ENCODE measurements at places on chromosomes 2 and 18.

DNA sequence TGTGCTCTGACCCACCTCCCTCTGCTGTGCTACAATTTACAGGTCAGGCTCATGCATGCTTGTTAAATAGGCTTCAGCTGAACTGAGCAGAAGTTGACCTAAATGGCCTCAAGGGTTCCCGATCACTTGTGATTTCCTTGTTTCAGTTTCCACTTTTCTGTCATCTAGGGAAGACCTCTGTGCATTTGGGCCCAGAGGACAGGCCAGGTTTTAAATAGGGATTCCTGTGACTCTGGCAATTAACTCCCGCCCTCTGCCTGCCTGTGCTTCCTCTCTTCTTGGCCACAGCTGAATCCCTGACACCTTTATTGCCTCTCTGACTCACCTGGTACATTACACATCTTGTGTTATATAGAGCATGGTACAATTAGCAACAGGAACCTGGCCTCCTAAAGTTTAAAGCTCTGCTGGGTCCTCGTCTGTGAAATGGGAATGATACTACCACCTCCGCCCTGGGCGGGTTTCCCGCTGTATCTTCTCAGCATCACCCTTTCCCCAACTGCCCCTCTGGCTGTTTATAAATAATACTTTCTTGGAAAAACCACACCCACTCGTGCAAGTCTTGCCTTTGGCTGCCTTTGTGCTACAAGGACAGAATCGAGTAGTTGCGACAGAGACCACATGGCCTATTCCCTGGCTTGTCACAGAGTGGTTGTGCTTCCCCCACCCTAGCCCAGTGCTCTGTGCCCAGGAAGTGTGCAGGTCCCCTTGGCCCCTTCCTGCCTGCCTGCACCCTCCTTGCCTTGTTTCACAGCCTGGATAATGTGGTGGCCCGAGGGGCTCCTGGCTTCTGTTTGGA, 7.9 kb downstream of the CABLES1 start:
- no peak for DNase-seq

GRCh38 chr18:76524900-76525698, 30.1 kb upstream of the ZNF516 start:
- DNase-seq = no peak

DNA sequence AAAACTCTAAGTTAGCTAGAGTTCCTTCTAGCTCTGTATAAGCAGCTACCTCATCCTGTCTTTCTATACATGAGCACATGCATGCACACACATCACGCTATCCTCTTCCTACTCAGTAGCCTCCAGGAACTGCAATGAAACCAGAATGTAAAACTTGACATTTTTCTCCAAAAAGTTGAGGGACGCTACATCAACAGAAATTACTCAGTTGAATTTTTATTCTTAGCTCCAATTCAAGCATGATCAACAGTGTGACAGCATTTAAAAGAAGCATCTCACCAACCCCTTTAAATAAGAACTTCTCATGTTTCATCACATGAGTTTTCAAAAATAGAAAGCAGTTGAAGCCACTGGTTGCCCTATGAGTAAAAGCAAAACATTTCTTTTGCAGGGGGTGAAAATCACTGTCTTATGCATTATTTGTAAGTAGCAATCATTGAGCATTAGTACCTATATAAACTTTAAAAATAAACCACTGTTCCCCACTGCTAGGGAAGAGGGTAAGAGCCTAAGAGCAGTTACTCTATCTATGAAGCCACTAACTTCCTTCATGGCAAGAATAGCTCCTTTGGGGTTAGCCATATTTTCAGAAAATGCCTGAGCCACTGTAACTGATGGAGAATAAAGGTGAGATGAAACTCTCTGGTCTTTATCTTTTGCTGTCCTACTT, 77.9 kb upstream of the ARL5A start:
- DNase-seq = peak; percentile 6

GRCh38 chr2:3199627-3200345, 177.8 kb downstream of the EIPR1 start:
- DNase-seq = no peak

DNA sequence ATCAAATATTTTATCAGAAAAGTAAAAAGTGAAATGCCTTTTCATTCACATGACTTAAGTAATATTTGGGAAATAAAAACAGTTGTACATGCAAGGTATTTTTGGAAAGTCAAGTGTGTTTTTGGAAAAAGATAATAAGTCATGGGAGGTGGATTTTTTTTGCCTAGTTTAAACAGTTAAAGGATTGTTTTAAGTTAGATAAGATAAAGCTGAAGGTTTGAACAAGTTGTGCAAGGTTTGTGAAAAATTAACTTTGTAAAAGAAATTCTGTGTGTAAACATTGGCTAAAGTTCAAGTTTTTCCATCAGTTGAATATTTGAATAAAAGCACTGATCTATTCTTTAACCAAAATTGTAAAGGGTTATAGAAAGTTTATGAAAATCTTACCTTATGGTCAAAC, 207.9 kb upstream of the RGPD4 start:
- DNase-seq = no peak

DNA sequence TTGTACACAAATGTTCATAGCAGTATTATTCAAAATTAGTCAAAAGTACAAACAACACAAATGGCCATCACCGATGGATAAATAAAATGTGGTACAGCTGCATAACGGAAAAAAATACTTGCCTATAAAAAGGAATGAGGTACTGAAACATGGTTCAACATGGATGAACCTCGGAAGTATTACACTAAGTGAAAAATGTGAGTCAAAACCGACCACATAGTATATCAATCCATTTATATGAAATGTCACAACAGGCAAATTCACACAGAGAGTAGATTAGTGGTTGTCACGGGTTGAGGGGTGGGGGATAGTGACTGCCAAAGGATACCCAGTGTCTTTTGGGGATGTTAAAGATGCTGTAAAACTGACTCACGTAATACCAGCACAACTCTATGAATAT, 3.5 kb downstream of the SS18 start:
- DNase-seq = no peak

DNA sequence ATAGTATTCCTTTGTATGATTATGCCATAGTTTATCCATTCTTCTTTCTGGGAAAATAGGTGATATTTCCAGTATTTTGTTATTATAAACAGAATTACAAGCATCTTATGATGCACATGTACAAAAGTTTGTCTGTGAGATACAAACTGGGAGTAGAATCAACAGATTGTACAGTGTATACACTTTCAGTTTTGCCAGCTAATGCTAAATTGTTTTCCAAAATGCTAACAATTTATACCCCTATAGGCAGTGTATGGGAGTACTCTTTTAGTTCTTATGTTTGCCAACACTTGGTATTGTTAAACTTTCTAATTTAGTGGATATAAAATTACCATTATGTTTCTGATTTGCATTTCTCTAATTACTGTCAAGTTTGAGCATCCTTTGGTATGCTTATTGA, 31.0 kb upstream of the TNFRSF11A start:
- DNase-seq = no peak

DNA sequence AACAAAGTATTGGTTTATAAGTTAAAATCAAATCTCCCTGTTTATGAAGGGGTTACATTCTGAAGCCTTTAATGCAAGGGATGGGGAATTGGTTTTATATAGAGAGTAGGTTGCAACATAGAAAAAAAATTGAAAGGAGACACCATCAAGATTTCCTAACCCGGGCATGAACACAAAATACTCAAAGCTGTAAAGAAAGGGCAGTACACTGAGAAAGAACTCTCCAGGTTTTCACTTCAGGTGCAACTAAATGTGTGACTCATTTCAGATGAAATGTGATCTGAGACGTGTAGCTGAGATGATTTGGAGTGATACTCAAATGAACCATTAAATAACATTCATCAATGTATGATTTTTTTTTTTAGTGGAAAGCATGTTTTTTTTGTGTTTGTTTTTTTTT, 43.6 kb downstream of the SANBR start:
- DNase-seq = no peak

GRCh38 chr18:28637897-28638296, 461.0 kb upstream of the CDH2 start:
- no peak for DNase-seq

GRCh38 chr2:193894081-193894480, 1699.3 kb upstream of the TMEFF2 start:
- peak; percentile 61 for DNase-seq

GRCh38 chr18:48142353-48142752, 211.9 kb upstream of the SMAD2 start:
- no peak for DNase-seq

- peak; percentile 85 for DNase-seq
These were observed 58.3 kb downstream of the WDR7 start for GRCh38 chr18:56709463-56709862.

DNA sequence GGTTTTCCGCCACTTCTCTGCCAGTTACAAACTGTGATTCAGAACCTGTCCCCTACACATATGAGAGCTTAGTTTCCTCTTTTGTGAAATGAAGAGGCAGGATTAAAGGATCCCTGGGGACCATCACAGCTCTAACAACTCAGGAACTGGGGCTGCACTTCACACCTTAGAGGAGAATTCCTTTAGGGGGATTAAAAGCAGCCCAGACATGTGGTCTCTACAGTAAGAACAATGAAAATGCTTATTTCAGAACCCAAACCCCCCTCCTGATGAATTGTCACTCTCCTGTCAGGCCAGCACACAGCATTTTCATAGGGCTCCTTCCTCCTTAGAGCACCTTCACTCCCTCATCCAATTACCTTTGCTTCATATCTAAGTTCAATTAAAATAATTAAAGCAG, 101.5 kb upstream of the NEDD4L start:
- DNase-seq = no peak

GRCh38 chr18:49734836-49735235, 78.5 kb downstream of the ACAA2 start:
- no peak for DNase-seq

DNA sequence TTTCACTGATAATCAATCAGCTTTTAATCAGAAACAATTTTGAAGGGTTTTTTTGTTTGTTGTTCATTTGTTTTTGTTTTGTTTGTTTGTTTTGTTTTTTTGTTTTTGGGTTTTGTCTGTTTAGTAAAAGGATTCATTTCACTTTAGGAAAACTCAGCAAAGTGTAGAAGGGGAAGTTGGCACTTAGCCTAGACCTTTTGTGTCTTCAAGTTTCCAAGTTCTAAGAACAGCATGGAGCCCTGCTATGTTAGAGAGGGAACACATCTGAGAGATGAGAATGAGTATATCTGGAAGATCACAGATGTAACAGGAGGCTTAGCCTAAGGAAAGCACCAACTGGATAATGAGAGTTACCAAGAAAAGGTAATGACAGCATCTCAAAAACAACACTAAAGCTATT, 501.5 kb downstream of the ERBB4 start:
- no peak for DNase-seq

GRCh38 chr2:98551316-98551715, 57.0 kb downstream of the COA5 start:
- DNase-seq = peak; percentile 78

DNA sequence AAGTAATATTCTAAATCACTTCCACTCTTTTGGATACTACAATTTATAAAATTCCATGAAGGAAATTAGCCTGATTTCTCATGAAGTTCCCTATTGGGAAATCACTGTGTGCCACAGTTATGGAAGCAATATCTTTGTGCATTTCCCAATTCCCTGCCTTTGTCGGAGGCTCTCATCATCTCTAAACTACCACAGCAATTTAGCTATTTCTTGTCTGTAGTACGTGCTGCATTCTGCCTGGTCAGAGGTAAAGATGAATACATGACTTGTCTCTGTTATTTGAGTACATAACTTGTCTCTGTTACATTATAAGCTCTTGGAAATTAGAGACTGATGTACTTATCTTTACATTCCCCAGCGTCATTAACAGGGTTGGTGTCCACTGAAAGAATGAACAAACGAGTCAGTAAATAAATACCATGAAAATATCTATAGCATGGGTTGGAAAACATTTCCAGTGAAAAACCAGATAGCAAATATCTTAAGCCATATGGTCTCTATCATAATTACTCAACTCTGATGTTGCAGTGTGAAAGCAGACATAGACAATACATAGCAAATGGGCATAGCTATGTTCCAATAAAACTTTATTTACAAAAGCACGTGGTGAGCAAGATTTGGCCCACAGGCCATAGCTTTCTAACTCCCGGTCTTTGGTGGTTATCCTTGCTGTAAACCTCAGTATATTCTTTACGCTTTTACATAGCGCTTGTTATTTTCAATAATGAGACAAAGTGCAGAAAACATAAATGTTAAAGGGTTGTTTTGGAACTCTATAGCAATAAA, 78.8 kb downstream of the BCL2 start:
- no peak for DNase-seq
